Activated T-helper 1 cell treated with anti-CD3 and anti-CD28 coated beads, Interleukin-12 subunit alpha, Interleukin-12 subunit beta, Interleukin-2, Interleukin-4 antibody, amounts not matched to agents 30 ng/mL and 10 ng/mL and 1 ng/mL, durations not matched to agents 14 hours and 24 hours and 36 hours (primary cell): ENCODE measurements at places on chromosomes 1 and 21.

- DNase-seq, result no peak
Observed at GRCh38 chr1:8426996-8427395, 109.1 kb downstream of the SLC45A1 start.

DNA sequence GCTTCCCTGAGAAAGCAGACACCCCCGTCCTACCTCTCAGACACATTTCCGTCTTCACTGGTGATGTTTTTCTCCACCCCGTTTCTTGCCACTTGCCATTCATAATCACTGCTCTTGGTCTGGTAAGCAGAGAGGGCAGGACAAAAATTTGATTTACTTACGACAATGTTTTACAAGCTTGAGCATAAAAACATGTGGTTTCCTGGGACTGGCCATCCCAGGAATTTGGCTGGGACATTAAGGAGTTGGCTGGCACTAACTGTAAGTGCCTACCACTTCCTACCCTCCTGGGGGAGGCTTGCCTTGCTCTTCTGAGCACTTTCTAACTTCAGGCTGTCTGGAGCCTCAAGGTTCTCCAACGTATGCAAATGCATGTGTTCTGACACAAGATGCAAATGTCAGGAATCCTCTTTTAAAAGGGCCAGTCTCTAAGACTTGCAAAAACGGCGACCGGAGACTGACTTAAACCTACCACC, 24.2 kb downstream of the ZBTB18 start:
- DNase-seq, result no peak

DNA sequence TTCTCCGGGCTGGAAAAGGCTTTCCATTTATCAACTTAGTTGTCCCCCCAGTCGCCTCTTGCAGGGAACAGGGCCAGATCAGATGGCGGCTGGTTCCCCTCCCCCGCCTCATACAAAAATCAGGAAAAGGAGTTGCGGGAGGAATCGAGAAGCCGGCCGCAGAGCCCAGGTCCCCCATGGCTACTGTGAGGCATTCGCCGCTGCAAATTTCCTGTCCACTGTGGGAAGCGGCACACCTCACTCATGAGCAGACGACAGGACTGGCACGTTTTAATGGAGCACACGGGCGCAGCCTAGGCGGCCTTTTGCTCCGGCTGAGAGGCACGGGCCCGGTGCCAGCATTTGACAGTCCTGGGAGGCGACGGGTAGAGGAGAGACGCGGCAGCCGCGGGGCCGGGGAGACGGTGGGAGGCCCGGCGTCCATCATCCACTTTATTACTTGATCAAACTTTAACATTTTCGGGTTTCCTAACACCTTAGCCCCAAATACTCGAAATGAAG, 1.1 kb downstream of the GNG4 start:
- no peak for DNase-seq

- no peak for DNase-seq
Observed at GRCh38 chr1:198196630-198197029, 39.8 kb downstream of the NEK7 start.

GRCh38 chr1:15186846-15187151, 33.3 kb downstream of the TMEM51 start:
- no peak for DNase-seq

DNA sequence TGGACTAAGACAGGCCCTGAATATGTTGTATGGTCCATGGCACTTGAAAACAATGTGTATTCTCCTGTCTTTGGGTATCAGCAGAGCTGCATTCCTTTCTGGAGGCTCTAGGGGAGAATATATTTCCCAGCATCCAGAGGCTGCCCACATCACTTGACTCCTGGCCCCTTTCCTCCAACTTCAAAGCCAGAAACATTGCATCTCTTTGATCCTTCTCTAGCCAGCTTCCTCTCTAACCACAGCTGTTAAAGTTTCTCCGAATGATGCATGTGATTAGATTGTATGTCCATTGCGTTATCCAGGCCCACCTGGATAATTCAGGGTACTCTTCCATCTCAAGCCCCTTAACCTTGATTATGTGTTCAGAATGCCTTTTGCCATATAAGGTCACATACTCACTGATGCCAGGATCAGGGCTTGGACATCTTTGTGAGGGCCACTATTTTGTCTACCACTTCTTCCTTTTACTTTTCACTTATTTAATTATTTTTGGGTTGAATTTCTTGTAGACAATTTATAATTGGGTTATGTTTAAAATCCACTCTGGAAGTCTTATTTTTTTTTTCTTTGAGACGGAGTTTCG, 5.3 kb downstream of the CHD1L start:
- DNase-seq, result no peak

GRCh38 chr1:11499601-11500331, 20.8 kb downstream of the DISP3 start:
- DNase-seq, result no peak

DNA sequence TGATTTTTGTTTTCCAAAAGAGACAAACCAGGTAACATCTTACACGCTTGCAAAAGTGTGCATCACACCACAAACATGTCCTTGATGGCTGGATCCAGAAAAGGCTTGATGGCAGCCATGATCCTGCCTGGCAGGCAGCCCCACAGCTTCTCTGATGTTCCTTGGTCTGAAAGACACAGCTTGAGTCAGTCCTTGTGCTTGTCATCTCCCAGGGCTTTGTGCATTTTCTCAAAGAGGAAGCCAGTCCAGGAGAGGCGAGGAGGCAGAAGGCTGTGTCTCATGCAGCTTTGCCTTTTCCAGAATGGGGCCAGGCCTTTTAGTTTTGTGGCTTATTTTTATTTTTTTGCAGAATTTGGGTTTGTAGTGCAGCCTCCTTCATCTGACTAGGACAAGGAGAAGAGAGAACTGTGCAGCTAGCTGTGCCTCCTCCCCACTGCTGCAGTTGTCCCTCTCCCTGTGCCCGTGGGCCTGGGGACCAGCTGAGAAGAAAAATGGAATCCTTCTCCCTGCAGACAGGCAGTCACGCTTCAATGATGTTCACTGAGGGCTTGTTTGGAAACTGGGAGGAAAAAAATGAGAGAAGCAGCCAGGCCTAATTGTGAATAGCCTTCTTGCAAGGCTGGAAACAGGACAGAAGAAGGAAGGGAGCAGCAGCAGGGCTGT, 7.4 kb downstream of the FNDC5 start:
- DNase-seq, result no peak

- no peak for DNase-seq
Observed at GRCh38 chr1:26535201-26535600, 5.6 kb downstream of the RPS6KA1 start.

GRCh38 chr1:180131510-180131909, 23.2 kb upstream of the QSOX1 start:
- DNase-seq, result no peak

GRCh38 chr21:31098576-31099005, 60.3 kb upstream of the KRTAP19-8 start:
- peak; percentile 57 for DNase-seq

GRCh38 chr1:22418933-22419382, 32.7 kb upstream of the ZBTB40 start:
- DNase-seq, result no peak

GRCh38 chr1:180470031-180470430, 32.3 kb downstream of the ACBD6 start:
- no peak for DNase-seq

DNA sequence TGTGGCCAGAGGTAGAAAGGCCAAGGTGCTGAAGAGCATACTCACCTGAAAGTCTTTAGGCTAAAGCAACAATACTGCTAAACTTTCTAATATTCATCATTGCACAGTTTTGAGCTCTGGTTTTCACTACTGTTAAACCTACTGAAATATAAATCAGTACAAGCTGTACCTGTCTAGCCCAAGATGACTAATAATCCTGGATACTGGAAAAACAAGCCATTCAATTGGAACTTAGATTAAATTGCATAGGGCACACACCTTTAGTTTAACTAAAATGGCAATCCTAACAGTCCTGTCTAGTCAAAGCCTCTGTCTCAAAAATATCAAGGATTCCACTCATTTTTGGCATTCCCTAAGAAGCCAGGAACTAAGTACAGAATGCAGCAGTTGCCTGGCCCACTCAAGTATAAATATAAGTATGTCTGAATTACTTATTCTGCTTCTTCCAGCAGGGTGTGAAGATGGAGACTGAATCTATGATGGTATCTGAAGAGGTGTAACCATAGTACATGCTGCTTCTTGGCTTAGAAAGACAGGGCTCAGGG, 3.1 kb downstream of the CHML start:
- no peak for DNase-seq

- no peak for DNase-seq
Observed at GRCh38 chr1:230158415-230159291, 91.6 kb downstream of the GALNT2 start.

GRCh38 chr21:42636520-42637266, 16.7 kb upstream of the PDE9A start:
- no peak for DNase-seq

GRCh38 chr1:53942127-53942957, 3.2 kb downstream of the IFT25 start:
- no peak for DNase-seq

GRCh38 chr1:64733581-64734286, 11.1 kb upstream of the RAVER2 start:
- no peak for DNase-seq

GRCh38 chr1:216045400-216045799, 377.8 kb downstream of the USH2A start:
- DNase-seq, result no peak

GRCh38 chr1:180836449-180836848, 76.2 kb upstream of the KIAA1614 start:
- DNase-seq, result no peak
